HS-5 (cell line): ENCODE measurements at places on chromosomes 2 and 18.

GRCh38 chr2:112733456-112733855 lies 12.6 kb downstream of the NT5DC4 start:
- DNase-seq, result no peak

DNA sequence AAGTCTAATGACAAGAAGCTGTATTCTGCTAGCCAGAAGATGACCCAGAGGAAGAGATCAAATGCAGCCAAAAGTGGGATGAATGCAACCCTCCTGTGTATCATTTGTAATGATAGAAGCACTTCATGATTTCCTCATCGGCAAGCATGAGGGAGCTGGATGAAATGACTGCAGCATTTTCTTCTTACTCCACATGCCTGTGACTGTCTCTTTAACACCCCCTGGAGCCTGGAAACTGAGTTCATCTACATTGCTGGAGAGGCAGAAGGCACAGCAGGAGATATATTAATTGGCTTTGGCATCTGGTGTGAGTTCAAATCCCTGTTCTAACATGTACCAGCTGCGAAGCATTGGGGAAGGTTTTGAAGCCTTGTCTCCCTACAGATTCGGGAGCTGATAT lies 37.7 kb downstream of the ID2 start:
- no peak for DNase-seq

- no peak for DNase-seq
Observed at GRCh38 chr2:134227666-134228065, 26.2 kb upstream of the MGAT5 start.

DNA sequence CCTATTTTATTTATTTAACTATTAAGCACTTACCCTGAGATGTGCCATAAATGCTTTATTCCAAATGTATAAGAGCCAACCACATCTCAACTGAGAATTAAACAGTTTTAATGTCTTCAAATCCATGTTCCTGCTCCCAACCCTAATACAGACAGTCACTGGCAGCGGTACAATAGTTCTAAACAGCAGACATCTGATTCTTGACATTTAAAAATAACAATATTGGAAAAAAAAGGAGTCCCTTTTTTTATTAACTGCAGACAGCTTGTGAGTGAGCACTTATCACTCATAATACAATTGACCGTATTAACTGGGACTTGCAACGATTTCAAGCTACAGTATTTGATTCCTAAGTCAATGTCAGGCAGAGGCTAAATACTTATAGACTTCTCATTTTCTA lies 424.6 kb downstream of the TGIF1 start:
- DNase-seq, result no peak

DNA sequence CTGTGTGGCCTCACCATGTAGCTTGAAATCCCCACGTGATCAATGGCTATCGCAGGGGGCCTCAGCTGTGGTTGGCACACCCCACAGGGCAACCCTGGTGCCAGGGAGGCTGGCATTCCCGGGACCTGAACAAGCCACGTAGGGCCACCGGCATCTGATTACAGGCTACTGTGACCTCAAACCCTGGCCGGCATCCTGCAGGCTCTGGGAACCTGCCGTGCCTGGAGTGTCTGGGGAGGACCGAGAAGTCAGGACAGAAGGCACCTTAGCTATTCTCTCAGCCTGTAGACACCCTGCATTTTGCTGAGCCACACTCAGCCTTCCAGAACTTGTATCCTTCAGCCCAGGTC lies 213.0 kb downstream of the GLI2 start:
- DNase-seq, result no peak
